ENCODE measurements at places on chromosomes 7 and 10.

- no peak for DNase-seq
These were observed 62.7 kb downstream of the ADCYAP1R1 start for GRCh38 chr7:31114593-31115343.

DNA sequence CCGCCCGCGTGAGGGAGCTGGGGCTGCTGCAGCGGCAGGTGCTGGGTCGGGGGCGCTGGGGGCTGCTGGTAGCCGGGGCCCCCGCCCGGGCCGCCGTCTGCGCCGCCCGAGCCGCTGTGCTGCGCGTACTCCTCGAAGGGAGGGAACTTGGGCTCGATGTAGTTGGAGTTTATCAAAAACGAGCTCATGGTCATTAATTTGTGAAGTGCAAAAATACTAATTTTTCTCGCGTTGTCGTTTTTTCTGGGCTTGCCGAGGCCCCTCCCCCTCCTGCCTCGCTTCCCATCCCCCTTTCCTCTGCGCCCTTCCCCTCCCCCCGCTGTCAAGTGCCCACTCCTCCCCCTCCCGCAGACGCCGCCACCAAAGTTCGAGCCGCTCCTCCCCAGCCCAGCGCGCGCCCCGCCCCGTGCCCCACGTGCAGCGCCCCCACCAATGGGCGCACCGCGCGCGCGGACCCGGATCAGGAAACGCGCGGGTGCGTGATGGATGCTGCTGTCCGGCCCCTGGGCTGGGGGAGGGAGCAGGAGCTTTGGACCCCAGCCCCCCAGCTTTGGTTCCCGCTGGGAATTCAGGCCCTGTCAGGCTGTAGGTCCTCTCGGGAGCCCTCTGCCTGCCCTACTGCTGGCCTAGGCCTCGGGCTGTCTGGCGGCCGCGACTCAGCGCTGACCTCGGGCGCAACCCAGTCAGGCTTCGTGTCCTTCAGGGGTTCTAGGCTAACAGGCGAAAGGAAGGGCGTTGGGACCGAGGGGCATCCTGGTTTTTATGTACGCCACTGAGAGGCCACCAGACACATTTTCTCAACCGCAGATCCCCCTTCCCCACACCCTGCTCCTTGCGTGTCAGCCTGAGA, at the start of gene HOXA4:
HOXA4 (minus strand) TSS at position 218 of the 850 bp plus-strand sequence; CDS start at position 194, 24 bp downstream.
- DNase-seq = peak; percentile 28

- no peak for DNase-seq
These were observed 97.8 kb downstream of the AUTS2 start for GRCh38 chr7:69696054-69696591.

GRCh38 chr10:4208499-4208898, 423.5 kb upstream of the KLF6 start:
- DNase-seq = no peak

DNA sequence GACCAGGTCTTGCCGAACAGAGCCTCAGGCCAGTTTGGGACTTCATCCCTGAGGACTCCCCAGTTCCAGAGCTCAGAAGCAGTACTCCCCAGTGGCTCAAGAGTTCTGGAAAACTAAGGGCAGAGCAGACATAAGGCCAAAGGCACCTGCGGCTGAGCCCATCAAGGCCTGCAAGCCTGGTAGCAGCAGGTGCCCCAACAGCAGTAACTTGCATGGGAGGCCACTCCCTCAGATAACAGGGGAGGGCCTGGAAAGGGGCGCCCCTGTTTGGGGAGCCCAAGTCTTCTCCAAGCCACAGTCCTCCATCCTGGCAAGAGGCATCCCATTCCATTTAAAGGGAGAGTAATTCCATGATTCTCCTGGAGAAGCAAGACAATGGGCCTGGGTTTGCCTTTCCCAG, 13.0 kb downstream of the POLL start:
- no peak for DNase-seq

GRCh38 chr10:25959540-25960232, 25.7 kb downstream of the MYO3A start:
- DNase-seq = no peak

DNA sequence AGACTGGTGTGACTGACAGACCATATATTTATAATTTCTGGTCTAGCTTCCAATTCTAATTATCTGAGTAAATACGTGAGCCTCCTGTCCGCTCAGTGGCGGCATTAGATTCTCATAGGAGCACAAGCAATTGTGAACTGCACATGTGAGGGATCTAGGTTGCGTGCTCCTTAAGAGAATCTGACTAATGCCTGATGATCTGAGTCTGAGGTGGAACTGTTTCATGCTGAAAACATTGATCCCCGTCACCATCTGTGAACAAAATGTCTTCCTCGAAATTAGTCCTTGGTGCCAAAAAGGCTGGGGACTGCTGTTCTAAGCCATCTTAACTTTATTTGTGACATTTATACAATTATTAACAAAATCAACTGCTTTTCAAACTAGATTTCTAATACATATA, 164.7 kb upstream of the MEOX2 start:
- no peak for DNase-seq

DNA sequence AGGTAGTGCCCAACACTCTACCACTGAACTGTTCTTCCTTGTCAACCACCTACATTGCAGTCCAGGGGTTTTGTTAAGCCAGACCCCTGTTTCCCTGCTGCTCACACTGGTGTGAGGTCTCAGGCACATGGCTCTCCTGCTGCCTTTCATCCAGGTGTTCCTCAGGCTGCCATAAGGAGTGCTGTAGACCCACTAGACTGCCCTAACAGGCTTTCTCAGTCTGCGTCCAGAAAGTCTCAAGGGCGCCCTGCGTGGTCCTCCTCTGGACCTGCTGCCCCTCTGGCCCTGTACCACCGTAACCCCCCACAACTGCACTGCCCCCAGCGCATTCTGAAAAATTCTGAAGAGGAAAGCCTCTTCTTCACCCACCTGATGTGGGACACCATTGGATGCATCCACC, 225.7 kb upstream of the ANKRD30A start:
- no peak for DNase-seq

DNA sequence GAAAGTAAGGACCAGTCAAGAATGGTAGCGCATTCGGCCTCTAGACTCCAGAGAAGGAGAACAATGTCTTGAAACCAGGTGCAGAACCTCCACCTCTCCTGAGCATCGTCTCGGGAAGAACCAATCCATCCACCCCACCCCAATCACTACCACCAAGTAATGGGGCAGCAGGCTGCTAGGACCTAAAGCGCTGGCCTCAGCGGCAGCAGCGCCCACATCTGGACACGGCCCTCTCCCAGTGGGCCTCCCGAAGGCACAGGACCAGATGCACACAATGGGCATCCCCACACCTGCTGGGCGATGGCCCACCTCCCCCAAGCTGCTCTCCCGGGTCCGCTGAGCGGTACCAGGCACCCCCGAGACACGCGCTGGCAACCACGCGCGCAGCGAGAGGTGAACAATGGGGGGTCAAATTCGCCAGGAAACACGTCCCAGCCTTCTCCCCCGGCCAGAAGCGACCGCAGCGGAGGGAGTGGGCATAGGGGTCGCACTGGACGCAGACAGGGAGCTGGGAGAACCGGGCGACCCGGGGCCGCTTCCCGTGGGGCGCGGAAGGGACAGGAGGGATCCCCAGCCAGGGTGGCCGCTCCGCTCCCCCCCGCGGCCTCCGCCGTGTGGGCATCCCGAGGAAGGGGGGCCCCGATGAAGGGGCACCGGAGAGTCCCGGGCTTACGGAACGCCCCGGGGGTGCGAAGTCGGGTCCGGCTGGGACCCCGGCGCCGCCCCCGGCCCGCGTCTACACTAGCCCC, 506 bp downstream of the CTTNBP2 start:
- peak; percentile 88 for DNase-seq

GRCh38 chr10:62577076-62577475, 202.9 kb downstream of the ZNF365 start:
- DNase-seq = no peak

DNA sequence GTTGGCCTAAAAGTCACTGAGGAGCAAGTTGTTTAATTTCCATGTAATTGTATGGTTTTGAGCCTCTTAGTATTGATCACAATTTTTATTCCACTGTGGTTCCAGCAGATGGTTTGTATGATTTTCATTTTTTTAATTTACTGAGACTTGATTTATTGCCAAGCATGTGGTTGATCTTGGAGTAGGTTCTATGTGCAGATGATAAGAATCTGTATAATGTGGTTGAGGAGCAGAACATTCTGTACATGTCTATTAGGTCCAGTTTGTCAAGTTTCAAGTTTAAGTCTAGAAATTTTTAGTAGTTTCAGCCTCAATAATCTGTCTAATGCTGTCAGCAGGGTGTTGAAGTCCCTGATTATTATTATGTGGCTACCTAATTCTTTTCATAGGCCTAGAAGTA, 22.7 kb upstream of the ZWINT start:
- no peak for DNase-seq

GRCh38 chr7:91407942-91408341, 143.7 kb downstream of the FZD1 start:
- no peak for DNase-seq

DNA sequence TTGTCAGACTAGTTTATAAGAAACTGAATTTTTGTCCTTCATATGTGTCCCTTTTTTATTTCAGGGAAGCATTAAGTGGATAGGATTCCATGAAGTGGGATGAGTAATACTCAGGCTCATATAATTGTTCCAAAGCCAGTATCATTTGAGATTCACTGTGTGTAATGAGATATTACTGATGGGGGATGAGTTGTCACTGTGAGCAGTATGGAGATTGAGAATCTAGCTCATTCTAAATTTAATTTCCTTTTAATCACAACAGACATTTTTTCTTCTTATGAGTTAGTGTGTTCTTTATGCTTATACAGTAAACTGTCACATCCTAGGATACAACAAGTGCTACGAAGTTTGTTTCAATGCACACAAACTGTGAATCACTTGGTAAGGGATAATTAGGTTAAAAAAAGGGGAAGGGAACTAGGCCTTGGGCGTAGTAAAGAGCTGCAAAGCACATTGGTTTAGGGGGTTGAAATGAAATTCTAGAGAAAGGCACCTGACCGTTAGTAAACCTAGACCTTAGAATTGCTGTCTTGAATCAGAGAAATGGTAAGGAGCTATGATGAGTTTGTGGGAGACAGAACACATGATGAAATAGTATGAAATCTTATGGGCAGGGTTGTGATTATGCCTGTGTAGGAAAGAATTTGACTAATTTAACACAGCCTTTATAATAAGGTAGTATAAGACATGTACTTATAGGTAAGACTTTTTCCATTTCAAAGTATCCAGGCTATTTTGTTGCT, 153.4 kb downstream of the MLLT10 start:
- DNase-seq = no peak

GRCh38 chr7:5681979-5682546, 99.4 kb downstream of the RNF216 start:
- DNase-seq = no peak

DNA sequence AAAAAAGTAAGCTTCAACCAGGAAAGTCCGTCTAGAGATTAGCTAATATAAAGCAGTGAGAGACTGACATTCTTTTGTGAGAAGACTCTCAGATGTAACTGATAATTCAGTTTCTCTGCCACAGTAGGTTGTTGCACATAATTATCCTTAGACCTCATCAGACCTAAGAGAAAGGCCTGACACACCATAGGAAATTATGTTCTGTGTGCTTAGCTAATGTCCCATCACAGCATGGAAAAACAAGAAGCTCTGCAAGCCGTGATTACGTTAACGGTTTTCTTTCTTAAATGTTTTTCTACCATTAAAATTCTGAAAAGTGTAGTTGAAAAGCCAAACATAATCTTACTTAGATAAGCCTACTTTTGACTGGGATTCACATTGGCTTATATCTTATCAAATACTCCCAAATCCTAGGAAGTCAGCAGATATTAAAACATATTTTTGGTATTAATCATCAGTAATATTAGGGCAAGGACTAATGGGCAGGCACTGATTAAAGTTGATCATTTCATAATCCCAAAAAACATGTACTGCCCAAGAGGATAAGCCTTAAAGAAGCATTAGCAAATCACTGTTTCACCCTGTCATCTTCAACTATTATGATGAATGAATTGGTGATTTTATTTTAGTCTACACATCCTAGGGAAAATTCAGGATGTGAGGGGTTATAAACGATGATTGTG, 5.2 kb downstream of the CSTF2T start:
- DNase-seq = no peak

GRCh38 chr10:38038932-38039245, 28.4 kb downstream of the ZNF33A start:
- no peak for DNase-seq

- DNase-seq = no peak
These were observed 279.2 kb downstream of the THSD7A start for GRCh38 chr7:11552676-11553296.

DNA sequence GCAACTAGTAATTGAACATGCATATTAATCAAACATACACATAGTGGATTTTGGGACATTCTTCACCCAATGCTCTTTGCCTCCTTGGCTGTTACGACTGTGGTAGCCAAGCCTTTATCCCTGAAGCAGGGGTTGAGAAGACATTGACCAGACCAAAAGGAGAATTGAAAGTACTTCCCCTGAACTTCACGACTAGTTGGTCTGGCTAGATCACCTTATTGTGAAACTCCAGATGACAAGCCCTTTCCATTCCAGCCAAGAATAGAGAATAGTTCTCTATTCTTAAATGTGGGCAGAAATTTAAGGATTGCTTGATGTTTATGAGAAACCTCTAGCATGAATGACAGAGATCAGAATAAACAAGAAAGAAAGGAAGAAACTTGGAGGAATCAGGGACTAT, 97.0 kb downstream of the LRMDA start:
- peak; percentile 54 for DNase-seq

DNA sequence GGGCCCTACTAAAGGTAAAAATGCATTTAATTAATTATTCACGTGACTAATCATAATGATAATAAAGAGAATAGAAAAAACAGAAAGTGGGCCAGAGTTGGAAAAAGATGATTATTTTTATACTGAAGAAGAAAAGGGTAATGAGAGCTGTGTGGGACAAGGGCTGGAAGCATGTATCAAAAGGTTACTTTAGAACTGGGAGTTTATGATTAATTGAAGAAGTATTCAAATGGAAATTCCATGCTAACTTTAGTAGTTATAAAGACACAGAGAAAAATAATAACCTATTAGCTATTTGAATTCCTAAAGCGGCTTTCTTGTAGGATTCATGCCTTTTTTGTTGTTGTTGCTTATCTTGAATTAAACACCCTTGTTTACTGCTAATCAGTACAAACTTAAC, 49.9 kb downstream of the MKX start:
- DNase-seq = no peak

GRCh38 chr7:184294-185264, 7.8 kb upstream of the FAM20C start:
- DNase-seq = no peak

GRCh38 chr7:132654150-132654549, 77.9 kb upstream of the PLXNA4 start:
- no peak for DNase-seq

Measured in Ammon's horn (tissue), 1 donor.